Coronary artery (tissue), 2 donors: ENCODE measurements at places on chromosomes 1 and 21.
A peak's percentile ranks its signal among the peaks of the same experiment; 100 is the strongest.

- DNase-seq, result peak; percentile 66
These were observed 12.4 kb upstream of the FAM3B start for GRCh38 chr21:41304068-41304720.

GRCh38 chr1:87220993-87221392 lies 107.7 kb upstream of the LMO4 start:
- no peak for DNase-seq

DNA sequence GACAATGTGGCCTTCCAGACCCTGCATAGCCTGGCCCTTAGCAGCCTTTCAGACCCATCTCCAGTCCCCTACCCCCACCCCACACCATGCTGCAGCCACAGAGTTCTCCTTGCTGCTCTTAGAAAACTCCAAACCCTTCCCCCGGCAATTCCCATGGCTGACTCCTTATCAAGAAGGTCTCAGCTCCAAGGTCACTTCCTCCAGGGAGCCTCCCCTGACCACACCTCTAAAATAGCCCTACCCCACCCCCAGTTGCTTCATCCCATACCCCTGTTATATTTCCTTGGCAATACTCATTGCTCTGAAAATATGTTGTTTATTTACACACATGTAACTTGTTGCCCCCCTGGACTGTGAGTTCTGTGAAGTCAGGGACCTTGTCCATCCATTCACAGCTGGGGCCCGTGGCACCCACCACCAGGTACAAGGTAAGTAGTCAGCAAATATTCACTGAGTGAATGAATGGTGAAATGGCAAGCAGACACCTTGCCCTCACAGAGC lies 4.3 kb upstream of the ADGRB2 start:
- no peak for DNase-seq

GRCh38 chr1:165117482-165117881 lies 239.0 kb downstream of the LMX1A start:
- DNase-seq, result no peak

GRCh38 chr1:170929835-170930554 lies 5.3 kb upstream of the MROH9 start:
- DNase-seq, result no peak
